ENCODE measurements at places on chromosomes 12 and 14.

DNA sequence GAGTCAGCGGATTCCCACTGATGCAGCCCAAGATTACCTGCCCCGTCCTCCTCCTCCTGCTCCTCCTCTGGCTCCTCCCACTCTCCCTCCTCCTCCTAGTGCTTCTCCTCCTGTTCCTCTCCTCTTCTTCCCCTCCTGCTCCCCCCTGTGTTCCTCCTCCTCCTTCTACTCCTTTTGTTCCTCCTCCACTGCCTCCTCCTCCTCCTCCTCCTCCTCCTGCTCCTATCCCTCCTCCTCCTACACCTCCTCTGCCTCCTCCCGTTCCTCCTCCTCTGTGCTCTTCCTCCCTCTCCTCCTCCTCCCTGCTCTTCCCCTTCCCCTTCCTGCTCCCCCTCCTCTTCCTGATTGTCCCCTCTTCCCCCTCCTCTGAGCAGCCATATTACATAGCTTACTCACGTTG lies 141.3 kb downstream of the CACNA1C start:
- no peak for DNase-seq

GRCh38 chr14:76870166-76870565 lies 44.0 kb downstream of the LRRC74A start:
- DNase-seq: no peak

DNA sequence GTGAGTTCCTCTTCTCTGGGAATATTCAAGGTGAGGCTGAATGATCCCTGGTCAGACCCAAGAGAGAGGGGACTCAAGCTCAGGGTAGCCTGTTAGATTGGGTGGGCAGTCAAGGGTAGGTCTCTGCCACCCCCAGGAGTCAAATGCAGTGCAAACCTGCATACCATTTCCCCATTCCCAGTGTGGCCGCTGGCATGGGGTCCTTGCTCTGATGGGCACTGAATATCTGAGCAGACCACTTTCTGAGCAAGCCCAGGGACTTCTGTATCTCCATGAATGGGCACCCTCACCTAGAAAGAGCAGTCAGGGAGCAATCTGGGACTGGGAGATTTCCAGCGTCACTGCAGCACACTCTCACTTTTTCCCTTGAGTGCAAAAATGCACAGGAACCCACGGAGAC lies 573.7 kb downstream of the BCL11B start:
- DNase-seq: no peak

GRCh38 chr12:53313996-53314395 lies 7.4 kb downstream of the AAAS start:
- DNase-seq: no peak

DNA sequence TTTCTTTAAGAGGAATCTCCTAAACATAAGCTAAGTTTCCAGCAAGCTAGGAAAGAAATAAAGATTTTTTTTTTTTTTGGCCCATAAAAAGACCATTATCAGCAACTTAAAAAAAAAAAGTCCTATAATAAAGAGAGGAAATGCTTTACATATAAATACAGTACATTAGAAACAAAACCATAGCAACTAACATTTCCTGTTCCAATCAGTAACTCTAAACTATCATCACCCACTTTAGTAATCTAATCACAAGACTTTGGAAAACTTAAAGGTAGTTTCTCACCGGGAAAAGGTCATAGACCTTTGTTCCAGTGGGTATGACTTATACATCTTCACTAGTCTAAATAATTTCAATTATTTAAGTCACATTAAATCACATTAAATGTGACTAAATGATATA lies 11.1 kb downstream of the SPTSSA start:
- no peak for DNase-seq
